NCI-H1930 (cell line): ENCODE measurements at places on chromosomes 7 and 10.

GRCh38 chr7:98628418-98628817 is 11.3 kb downstream of the NPTX2 start:
- no peak for DNase-seq

- no peak for DNase-seq
Observed at GRCh38 chr10:5537684-5538083, 12.9 kb downstream of the CALML3 start.

DNA sequence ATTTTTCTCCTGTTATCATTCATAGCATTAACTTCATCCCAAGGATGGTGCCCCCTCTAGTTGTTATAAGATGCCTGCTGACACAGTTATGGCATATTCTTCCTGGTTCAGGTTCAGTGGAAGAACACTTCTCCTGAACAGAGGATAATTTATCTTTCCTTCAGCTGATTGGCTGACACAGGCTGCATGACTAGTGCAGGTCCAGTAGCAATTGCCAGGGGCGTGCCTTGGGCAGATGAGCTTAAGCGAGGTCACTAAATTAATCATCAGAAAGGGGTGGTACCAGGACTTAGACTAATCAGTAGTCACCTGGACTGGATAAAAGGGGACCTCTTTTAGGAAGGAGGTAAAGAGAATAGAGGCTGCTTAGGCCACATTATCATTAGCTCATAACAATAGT is 42.3 kb downstream of the BZW2 start:
- DNase-seq, result no peak

DNA sequence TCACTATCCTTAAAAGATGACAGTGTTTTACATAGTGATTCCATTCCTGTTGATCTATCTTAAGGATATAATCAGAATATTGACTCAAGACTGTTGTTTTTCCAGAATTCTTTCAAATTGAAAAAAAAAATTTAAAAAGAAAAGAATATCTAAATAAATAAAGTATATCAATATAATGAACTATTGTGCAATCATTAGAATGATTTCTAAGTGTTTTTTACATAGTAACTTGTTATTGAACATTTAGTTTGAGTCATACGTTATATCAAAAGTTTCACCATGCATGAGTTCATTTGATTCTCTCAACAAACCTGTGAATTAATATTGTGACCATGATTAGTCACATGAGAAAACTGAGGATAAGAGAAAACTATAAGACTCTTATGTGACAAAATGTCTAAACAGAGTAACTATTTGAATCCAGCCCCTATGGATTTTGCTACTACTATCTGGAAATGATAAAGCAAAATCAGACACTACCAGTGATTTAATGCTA is 46.1 kb downstream of the KLF6 start:
- DNase-seq, result no peak

DNA sequence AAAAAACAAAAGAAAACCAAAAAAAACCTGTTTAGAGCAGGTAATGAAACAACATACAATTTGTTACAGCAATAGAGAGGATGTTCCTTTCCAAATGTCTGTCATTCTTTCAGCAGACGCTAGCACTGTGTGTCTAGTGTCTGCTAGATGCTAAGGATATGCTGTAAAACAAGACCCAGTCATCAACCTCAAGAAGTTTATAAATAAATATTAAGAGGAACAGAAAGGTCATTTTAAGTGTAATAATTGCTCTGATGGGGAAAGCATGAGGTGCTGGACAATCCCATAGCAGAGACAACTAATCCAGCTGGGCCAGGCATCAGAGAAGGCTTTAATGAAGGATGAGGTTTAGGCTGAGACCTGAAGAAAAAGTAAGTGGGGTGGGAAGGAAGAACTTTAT is 23.3 kb upstream of the ASCC1 start:
- no peak for DNase-seq
